ENCODE measurements at places on chromosomes 1 and 21.

DNA sequence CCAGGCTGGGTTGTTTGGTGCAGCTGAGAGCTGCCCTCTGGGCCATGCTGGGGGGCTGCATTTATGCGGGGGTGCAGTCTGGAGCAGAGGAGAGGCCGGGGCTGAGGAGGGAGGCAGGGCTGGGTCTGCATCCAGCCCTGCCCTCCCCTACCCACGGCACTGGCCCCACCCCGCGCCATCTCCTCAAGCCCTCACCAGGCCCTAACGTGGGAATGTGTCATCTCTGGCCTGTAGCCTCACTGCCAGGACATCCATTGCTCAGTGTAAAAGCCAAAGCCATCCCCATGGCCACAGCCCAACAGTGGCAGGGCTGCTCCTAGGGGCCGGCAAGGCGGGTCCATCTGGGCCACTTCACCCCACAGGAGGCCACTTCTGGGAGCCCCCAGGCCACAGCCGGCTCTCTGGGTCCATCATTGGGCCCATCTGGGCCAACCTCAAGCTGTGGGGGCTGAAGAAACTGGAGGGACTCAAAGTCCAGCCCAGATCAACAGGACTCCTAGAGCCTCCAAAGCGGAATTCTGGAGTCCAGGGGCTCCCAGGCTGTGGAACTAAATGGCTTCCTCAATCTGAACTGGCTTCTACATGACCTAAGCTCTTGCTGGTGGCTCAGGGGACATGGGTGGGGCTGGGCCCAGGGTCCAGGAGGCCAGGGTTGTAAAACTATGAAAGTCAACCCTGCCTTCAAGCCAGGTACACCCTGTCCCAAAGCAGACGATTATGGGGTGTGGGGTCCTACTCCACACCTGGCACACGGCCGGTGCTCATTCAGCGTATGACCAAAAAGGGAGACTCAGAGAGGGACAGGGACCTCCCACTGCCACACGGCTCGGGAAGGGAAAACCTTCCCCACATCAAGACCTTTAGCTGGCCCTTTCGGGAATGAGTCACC, 32.6 kb downstream of the RUNX3 start:
- DNase-seq: no peak

GRCh38 chr21:42757422-42757821, 104.0 kb downstream of the PDE9A start:
- DNase-seq: no peak

DNA sequence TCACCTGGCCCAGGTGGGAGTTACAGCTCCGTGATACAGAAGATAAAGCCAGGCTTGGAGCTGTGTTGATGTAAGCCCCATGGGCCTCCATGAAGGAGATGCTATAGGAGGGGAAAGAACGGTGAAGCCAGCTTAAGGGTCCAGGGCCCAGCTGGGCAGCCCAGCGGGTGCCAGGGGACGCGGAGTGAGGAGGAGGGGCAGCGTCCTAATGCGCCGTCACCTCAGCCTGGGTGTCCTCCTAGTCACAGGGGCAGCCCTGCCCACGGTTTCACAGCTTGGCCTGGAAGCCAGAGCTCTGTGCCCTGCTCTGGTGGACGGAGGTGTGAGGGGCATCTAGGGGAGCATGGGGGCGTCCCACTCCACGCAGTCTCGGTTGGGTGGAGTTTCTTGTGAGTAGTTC, 52.7 kb upstream of the TTC34 start:
- DNase-seq: no peak

DNA sequence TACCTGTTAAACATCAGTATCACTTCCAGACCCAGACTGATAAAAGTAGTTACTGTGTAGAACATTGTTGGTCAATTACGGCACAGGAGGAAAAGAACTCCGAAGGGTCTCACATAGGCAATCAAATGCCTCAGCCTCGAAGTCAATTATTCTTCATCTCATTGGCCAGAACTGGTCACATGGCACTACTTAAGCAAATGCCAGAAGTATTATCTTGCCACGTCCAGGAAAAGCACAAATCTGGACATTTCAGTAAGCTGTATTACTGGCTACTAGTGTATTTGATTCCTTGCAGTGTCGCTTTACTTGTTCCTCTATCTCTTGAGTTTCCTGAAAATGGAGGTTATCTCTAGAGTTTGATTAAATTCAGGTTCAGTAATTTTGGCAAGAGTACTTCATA, 24.4 kb downstream of the DIO1 start:
- no peak for DNase-seq

- DNase-seq: no peak
Observed at GRCh38 chr1:208841436-208841835, 597.3 kb upstream of the PLXNA2 start.

DNA sequence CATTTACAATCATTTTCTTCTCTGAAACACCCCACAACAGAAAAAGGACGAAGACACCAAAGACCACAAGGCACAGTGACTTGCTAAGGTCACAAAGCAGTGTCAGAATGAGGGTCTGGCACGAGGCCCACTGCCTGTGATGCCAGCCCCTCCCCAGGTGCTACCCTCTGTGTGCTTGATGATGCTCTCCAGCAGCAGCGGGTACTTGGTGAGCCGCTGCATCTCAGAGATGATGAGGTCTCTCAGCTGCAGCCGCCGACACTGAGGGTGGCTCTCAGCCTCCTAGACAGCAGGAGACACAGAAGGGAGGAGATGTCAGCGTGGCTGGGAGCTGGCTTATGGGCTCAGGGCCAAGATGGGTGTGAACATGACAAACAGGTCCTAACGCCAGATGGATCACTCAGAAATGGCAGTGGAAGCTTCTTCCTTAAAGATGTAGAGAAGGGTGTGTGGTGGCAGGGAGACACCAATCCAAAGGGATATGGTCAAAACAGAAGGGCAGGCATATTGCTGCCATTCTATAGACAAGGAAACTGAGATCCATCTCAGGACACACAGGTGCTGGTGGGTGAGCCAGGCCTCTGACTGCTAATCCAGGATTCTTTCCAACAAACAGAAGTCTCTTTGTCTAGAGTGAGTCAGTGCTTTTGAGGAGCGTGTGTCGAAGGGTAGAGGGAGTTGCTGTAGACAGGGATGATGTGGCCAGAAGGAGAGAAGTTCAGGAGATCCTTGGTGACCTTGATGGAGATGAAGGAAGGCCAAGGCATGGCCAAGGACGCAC, 25.6 kb downstream of the LRRC71 start:
- no peak for DNase-seq
